ENCODE measurements at places on chromosomes 1 and 21. TPM values are rescaled to one million over a fixed set of nuclear protein-coding genes. Genes with fewer than 3 reads are reported as not detected.

Gene LCE3E
- total RNA-seq = not detected

DNA sequence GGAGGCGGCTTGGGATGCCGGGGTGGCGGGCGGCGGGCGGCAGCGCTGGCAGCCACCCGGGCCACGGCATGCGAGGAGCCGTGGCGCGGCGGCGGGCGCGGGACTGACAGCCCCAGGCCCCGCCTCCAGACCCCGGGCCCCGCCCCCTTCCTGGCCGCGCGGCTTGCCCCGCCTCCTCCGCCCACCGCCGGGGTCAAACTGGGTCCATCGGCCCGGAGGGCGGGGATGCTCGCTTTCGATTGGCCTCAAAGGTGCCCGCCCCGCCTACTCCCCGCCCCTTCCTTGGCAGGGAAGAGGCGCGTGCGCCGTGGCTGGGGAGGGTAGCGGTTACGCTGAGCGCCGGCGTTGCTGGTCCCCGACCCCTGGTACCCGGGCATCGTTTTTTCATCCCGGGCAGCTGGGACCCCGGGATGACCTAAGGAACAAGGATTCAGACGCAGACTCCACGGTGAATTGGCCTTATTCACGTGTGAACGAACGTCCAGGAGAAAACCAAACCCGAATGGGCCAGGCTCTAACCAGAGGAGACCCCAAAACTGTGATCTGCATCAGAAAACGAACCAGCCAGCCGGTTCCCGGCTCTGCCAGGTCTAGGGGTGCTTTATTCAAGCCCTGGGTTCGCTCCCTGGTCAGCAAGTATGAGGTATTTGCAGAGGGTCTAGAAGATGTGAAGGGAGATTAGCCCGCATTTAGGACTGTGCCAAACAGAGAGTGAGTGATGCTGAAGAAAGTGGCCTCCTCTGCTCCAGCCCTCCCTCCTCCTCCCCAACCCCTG, 117.2 kb upstream of the GUCA2B start:
- peak overlapping the region; percentile 79 for H3K4me3 ChIP-seq
- no peaks in the 10 kb centered on the region for H3K27me3 ChIP-seq
- ATAC-seq = peak; percentile 95
- no peak overlapping the region for H3K27ac ChIP-seq
- no peaks in the 10 kb centered on the region for H3K36me3 ChIP-seq
- peaks cover 20% of the 10 kb centered on the region for H3K4me1 ChIP-seq

DNA sequence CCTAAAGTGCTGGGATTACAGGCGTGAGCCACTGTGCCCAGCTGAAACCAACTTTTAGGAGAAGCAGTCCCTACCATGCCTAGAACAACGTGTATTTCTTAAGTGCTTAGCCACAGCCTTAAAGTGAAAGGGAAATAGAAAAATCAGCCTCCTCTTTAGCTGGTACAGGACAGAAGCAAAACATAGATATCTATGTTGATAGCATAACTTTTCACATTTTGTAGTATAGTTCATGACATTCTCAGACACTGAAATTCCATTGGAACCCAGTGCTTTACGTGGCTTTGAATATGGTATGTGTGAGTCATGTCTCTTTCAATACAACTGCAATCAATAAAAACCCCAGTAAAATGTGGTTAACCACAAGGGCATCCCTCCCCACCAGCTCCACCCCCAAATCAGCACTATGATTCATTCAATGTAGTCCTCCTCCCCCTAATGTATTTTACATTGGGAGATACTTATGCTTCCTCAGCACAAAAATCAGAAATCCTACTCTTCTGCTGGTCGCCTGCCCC, 32.1 kb downstream of the TGFB2 start:
- H3K4me3 ChIP-seq = peak overlapping the region; percentile 44
- H3K4me1 ChIP-seq = peaks cover 7% of the 10 kb centered on the region

Gene NECTIN4
- 0.22 TPM for total RNA-seq

Gene MFAP2
- not detected for total RNA-seq

- peak; percentile 42 for ATAC-seq
- H3K4me3 ChIP-seq = no peak overlapping the region
Measured at GRCh38 chr1:200558866-200559459, 61.6 kb downstream of the KIF14 start.

Gene GSTM1
- total RNA-seq = not detected

GRCh38 chr1:248906753-248907661, 972 bp downstream of the PGBD2 start:
- H3K27me3 ChIP-seq = no peaks in the 10 kb centered on the region
- H3K36me3 ChIP-seq = no peaks in the 10 kb centered on the region
- ATAC-seq = peak; percentile 5

GRCh38 chr1:233993651-233994050, 89.2 kb downstream of the SLC35F3 start:
- H3K27ac ChIP-seq = peak overlapping the region; percentile 52
- no peaks in the 10 kb centered on the region for H3K4me1 ChIP-seq
- H3K4me3 ChIP-seq = no peak overlapping the region
- H3K27me3 ChIP-seq = peaks cover 28% of the 10 kb centered on the region

Gene IL10
- total RNA-seq = 1.8 TPM

DNA sequence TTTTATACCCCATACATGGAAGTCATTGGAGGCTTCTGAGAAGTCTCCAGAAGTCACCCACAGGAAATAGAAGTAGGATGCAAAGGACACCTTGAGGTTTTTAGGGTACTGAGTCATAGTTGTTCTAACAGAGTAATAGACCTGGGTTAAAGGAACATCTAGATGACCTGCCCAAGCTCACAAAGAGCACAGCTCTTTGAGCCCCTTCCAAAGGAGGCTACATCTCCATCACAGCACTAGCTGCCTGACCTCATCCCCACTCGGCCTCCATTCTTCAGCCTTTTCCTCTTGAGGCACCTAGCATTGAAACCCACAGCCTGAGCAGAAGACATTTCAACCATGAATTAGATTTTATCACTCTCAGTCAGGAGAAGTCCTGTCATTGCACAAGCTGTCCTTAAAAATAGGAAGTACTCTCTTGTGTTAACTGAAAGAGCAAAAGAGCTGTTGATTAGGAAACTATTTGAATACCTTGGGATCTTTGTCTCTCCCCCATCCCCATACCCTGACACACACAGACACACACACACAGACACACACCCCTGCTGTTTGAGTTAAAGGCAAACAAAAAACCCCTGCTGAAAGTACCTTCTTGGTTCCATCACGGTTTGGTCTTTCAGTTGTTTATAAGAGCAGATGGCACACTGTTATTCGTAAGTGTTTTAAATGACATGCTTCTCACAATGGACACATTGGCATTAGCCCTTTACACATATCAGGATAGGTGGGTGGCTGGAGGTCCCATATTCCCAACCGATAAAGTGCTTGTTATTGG, 22.2 kb downstream of the MKNK1 start:
- peaks cover 84% of the 10 kb centered on the region for H3K36me3 ChIP-seq
- peak; percentile 97 for ATAC-seq
- H3K27me3 ChIP-seq = no peaks in the 10 kb centered on the region
- H3K4me3 ChIP-seq = peak overlapping the region; percentile 71
- peak overlapping the region; percentile 85 for H3K27ac ChIP-seq

- no peak overlapping the region for H3K27ac ChIP-seq
- H3K27me3 ChIP-seq = peaks cover 10% of the 10 kb centered on the region
- peaks cover 4% of the 10 kb centered on the region for H3K4me1 ChIP-seq
- no peaks in the 10 kb centered on the region for H3K36me3 ChIP-seq
- ATAC-seq = no peak
- H3K4me3 ChIP-seq = no peak overlapping the region
Measured at GRCh38 chr1:89151047-89151446, 24.8 kb downstream of the GBP7 start.

GRCh38 chr1:166136699-166137401, 30.0 kb downstream of the FAM78B start:
- H3K36me3 ChIP-seq = no peaks in the 10 kb centered on the region
- no peak overlapping the region for H3K27ac ChIP-seq
- H3K4me3 ChIP-seq = no peak overlapping the region
- no peaks in the 10 kb centered on the region for H3K27me3 ChIP-seq

Gene TTC13
- 22.0 TPM for total RNA-seq

DNA sequence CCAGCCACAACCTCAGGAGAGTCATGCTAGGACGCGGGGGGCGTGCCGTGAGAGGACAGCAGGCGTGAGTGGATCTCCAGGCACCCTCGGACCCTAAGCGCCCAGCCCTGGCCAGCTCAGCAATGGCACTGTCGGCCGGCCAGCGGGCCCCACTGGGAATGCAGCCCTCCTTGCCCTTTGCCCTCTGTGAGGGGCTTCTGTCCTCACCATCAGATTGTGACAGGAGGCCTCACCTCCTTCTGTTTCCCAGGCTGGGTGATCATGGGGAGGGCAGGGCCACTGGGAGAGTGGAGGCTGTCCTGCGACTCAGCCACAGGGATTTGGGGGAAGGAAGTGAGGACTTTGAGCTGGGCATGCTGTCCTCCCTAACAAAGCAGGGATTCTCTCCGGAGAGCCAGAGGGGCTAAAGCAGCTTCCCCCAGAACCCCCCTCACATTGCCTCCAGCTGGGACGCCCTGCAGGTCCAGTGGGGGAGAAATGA, 6.6 kb upstream of the LRRC3 start:
- peaks cover 3% of the 10 kb centered on the region for H3K27me3 ChIP-seq
- no peaks in the 10 kb centered on the region for H3K4me1 ChIP-seq
- no peaks in the 10 kb centered on the region for H3K36me3 ChIP-seq
- no peak for ATAC-seq

DNA sequence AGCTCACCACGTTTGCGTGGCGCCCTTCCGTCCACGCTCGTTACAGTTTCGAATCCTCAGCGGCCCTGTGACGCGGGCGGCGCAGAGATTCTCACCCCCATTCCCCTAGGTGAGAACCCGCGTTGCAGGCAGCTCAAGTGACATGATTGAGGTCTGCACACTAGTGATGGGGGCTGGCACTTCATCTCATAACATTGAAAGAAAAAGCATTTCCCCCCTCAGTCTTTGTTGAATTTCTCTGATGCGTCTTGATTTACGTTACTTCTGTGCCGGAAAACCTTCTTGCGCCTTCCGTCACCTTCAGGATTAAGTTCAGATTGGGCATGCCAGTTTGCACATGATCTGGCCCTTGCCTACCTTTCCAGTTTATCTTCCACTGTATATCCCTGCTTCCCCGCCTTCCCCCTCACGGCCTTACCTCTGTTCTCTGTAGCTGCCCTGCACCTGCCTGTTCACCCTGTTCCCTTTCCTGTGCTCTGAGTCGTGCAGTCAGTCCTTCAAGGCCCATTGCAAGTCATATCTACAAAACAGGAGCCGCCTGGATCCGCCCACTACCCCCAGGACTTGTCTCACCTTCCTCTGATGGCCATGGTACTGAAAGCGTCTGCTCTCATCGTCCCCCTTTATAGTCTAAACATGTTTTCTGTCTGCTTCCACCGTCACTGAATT, 1.1 kb downstream of the CTPS1 start:
- peak; percentile 11 for ATAC-seq
- H3K4me1 ChIP-seq = peaks cover 30% of the 10 kb centered on the region
- peak overlapping the region; percentile 88 for H3K27ac ChIP-seq

GRCh38 chr1:32868085-32868484, 2.6 kb downstream of the FNDC5 start:
- H3K27ac ChIP-seq = no peak overlapping the region
- no peak for ATAC-seq
- no peak overlapping the region for H3K4me3 ChIP-seq
- peaks cover 35% of the 10 kb centered on the region for H3K27me3 ChIP-seq
- peaks cover 26% of the 10 kb centered on the region for H3K36me3 ChIP-seq

Gene GORAB
- 7.6 TPM for total RNA-seq

Gene E2F2
- total RNA-seq = 24.1 TPM

DNA sequence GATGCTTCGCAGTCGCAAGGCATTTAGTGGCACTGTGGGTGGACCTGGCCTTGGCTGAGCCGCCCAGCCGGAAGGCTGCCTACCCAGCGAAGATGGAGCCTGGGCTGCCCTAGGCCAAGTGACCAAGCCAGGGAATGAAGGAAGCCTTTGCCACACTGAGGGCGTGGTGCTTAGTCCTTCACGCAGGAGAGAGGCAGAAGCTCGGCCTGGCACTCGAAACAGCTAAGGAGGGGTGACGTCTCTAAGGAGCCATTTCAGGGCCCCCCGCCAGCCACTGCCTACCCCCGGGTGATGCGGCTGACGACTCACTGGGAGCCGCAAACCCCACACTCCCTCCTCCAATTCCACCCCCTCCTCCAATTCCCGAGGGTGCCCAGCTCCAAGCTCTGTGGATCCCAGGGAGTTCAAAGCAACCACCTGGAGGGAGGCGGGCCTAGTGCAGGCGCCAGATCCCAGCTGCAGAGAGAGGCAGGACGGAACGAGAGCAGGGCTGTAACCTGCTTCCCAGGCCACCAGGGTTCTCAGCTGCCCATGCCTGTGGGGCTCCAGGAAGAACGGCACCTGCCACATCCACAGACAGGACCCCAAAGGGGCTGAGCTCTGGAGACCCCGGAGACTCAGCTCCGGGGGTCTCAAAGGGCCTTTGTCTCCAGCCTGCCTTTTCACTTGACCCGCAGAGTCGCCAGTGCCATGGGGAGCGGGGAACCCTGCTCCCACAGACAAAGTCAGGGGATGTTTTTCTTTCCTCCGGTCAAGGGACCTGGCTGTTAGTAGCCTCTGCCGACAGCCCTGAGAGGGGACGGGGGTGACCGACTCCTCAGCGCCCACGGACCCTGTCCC, 75.8 kb downstream of the ARHGEF16 start:
- no peaks in the 10 kb centered on the region for H3K27me3 ChIP-seq
- no peak for ATAC-seq
- H3K4me3 ChIP-seq = peak overlapping the region; percentile 73
- no peaks in the 10 kb centered on the region for H3K36me3 ChIP-seq
- peaks cover 5% of the 10 kb centered on the region for H3K4me1 ChIP-seq

Gene OR2G6
- total RNA-seq = not detected

Gene ZC3H11A
- total RNA-seq = 117 TPM

GRCh38 chr1:29258189-29258975, 22.1 kb downstream of the PTPRU start:
- H3K4me3 ChIP-seq = peak overlapping the region; percentile 15
- no peak overlapping the region for H3K27ac ChIP-seq
- peaks cover 8% of the 10 kb centered on the region for H3K4me1 ChIP-seq
- H3K27me3 ChIP-seq = peaks cover 30% of the 10 kb centered on the region
- H3K36me3 ChIP-seq = no peaks in the 10 kb centered on the region

Gene VWA1
- total RNA-seq = 0.84 TPM

Gene RGS8
- 0.04 TPM for total RNA-seq

DNA sequence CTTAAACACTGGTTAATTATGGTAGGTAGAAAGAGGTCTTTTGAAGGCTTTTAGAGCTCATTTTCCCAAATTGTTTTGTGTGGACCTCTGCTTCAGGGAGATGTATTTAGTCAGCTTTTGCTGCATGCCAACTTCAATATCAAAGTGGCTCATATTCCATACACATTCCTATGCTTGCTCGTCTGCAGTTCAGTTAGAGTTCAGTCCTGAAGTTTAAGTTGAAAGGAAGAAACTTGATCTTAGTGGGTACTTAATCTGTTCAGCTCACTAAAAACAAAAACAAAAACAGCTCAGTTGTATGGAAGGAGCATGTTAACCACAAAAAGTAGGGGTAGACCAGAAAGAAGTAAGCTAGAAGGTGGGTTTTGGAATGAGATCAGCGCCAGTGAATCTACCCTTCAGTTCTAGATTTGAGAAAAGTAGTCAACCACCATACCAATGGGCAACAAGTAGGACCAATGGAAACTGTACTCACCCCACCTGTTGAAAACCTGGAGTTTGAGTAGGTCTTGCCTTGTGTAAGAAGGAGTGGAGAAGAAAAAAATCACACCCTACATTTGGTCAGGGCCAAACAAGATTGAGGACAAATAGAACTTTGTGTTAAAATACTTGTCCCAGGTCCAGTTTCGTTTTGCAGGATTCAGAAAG, 58.0 kb downstream of the LEPR start:
- H3K36me3 ChIP-seq = no peaks in the 10 kb centered on the region
- H3K4me3 ChIP-seq = no peak overlapping the region
- no peaks in the 10 kb centered on the region for H3K27me3 ChIP-seq
- H3K4me1 ChIP-seq = peaks cover 5% of the 10 kb centered on the region

GRCh38 chr1:25702101-25702775, 85.6 kb downstream of the MAN1C1 start:
- H3K36me3 ChIP-seq = no peaks in the 10 kb centered on the region
- no peak overlapping the region for H3K4me3 ChIP-seq
- peaks cover 23% of the 10 kb centered on the region for H3K4me1 ChIP-seq
- no peak overlapping the region for H3K27ac ChIP-seq
- no peak for ATAC-seq

- H3K27ac ChIP-seq = no peak overlapping the region
- H3K4me3 ChIP-seq = no peak overlapping the region
Measured at GRCh38 chr1:116203181-116203723, 92.1 kb downstream of the MAB21L3 start.

Data from activated T-helper 17 cell treated with anti-CD3 and anti-CD28 coated beads, Interleukin-2, amount 50 U/mL, for 72 hours (primary cell).